ENCODE measurements at places on chromosomes 12 and 14.

GRCh38 chr12:107468182-107468581, 217.4 kb upstream of the PWP1 start:
- no peak for DNase-seq

GRCh38 chr12:57823131-57823907, 4.8 kb upstream of the AVIL start:
- DNase-seq, result no peak

DNA sequence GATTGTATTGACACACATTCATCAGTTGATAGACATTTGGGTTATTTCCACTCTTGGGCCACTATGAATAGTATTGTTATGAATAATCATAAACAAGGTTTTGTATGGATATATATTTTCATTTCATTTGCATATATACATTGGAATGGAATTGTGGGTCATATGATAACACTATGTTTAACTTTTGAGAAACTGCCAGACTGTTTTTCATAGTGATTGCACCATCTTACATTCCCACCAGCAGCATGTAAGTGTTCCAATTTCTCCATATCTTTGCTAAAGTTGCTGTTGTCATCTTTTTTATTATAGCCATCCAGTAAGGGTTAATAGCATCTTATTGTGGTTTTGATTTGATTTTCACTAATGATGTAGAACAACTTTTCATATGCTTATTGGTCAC, 198.5 kb upstream of the PPFIA2 start:
- no peak for DNase-seq

DNA sequence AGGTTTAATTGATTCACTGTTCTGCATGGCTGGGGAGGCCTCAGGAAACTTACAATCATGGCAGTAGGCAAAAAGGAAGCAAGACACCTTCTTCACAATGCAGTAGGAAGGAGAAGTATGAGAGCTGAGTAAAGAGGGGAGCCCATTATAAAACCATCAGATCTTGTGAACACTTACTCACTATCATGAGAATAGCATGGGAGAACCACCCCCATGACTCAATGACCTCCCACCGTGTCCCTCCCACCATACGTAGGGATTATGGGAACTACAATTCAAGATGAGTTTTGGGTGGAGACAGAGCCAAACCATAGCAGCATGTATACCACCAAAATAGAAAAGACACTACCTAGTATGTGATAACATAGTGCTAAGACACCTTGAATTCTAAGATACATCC, 2.9 kb upstream of the HMGA2 start:
- DNase-seq, result no peak

DNA sequence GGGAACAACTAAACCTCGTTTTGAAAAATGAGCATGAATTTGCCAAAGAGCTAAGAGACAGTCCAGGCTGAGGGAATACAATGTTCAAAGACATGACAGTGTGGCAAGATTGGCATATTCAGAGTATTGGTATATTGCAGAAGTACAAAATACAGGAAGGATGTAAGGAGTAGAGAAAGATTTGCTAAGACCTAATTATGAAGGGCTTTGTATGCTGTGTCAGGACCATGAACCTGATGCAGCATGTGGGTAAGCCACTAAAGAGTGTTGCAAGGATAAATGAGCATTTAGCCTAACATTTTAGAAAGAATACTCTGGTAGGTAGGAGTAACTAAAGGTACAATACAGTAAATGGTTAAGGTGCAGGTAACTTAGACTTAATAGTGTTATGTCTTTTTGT, 65.1 kb downstream of the KTN1 start:
- no peak for DNase-seq

GRCh38 chr12:59699421-59700152, 103.8 kb downstream of the SLC16A7 start:
- no peak for DNase-seq

- peak; percentile 63 for DNase-seq
These were observed 8.9 kb downstream of the VAMP1 start for GRCh38 chr12:6461401-6462233.

DNA sequence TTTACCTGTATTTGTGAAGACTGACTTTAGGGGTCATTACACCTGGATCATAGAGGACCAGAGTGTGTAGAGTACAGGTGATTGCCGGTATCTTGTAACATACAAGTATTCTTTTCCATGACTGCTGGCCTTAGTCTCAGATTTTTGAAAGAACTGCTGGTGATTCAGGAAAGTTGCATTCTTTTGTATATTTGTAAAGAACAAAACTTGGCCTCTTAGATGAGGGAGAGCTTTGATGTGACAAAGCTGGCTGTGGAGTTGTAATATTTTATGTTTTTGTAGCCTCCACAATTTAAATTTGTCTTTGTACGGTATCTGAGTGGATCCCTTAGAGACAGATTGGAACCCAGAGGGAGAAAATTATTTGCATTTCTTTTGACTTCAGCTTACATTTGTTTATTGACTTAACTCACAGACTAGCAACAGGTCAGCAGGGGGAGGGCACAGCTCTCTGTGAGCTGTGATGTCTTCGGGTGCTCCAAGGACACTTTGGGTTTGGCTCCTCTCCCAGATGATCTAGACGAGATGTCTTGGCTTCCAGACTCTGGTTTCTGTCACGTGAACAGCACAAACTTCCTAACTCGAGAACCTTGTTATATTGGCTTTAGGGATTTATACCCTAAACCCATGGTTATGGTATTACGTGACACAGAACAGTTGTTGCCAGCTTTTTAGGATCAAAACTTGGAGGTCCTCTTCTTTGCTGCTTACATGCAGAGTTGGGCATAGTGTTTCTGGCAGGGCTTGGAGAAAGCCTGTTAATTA, 65.9 kb downstream of the DAAM1 start:
- no peak for DNase-seq

- no peak for DNase-seq
These were observed 92.6 kb downstream of the ITPR2 start for GRCh38 chr12:26740348-26740747.

- DNase-seq, result no peak
These were observed 441.1 kb upstream of the TMPO start for GRCh38 chr12:98074286-98074685.

DNA sequence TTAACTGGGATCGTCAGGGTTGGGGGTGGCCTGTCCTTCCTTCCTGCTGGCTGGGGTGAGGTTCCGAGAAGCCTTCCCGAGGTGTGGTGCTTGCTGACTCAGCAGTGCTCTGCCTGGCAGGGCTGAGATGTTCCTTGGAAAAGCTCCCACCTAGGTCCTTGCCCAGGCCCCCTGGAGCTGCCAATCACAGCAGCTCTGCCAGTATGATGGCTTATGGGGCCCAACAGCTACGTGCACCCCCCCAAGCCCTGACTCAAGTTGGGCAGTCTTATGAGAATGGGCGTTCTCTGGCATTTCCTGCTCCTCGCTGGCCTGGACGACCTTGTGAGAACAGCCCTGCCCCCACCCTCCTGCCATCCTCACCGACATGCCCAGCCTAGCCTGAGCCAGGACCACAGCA, 292.2 kb upstream of the CRY1 start:
- no peak for DNase-seq

- no peak for DNase-seq
These were observed 209.0 kb upstream of the PLEKHG7 start for GRCh38 chr12:92493816-92494215.

GRCh38 chr14:42307239-42307825, 700.7 kb downstream of the LRFN5 start:
- DNase-seq, result no peak

DNA sequence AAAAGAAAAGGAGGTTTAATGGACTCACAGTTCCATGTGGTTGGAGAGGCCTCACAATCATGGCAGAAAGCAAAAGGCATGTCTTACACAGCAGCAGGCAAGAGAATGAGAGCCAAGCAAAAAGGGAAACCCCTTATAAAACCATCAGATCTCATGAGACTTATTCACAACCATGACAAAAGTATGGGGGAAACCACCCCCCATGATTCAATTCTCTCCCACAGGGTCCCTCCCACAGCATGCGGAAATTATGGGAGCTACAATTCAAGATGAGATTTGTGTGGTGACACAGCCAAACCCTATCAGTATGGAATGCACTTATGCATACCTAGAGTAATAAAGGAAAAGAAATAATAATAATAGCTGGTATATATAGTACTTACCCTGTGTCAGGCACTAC, 4.5 kb upstream of the GLIPR1 start:
- DNase-seq, result no peak
